Stimulated activated naive B cell treated with anti-CD40 and anti-IgM and Interleukin-4, amounts not matched to agents 10 μg/mL and 1 μg/mL and 100 μg/mL, for 72 hours (primary cell): ENCODE measurements at places on chromosomes 2 and 18.

- no peak for DNase-seq
Measured at GRCh38 chr2:24480245-24480644, 10.8 kb upstream of the NCOA1 start.

DNA sequence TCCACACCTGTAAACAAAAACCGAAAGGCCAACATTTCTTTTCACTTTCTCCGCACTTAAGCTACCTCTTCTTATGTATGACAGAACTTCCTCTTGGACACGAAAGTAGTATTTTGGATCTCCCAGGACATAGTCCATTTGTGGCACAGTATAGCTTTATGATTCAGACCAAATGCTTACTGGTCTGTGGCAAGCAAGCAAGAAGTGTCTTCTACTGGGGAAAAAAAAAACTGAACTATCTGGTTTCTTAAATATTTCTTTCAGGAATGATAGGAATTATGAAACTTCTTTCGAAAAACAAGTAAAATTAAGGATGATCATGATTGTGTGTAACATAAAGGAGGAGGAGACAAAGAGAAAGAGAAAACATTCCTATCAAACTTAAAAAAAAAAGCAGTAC lies 33.6 kb downstream of the SRBD1 start:
- DNase-seq: no peak

DNA sequence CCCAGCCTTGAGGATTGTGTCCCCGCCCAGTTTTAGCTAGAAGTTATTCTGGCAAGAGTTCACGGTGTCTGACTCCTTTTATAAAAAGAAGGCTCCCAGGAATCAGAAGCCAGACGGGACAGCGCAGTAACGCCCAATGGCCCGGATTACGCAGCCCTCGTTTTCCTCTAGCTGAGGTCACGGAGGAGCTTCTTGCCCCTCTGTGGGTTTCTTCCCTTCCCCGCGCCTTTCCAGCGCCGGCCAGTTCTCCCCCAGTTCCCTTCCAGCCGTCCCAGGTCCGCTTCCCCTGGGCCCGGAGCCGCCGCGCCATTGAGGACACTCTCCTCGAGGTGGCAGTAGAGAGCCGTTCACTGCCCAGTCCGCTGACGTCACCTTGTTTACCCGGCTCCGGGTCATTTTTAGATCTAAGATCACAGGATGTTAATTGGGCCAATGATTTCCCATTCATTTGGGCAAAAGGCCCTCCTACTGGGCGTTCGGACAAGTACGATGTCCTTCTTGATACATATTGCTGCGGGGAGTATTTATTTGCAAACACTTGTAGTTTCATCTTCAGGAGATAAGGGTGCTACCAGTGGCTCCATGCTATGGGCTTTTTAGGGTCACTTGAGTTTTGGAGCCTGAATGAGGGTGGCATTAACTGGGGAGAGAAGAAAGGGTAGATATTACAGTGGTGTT lies 81.5 kb upstream of the PPM1B start:
- DNase-seq: peak; percentile 73

DNA sequence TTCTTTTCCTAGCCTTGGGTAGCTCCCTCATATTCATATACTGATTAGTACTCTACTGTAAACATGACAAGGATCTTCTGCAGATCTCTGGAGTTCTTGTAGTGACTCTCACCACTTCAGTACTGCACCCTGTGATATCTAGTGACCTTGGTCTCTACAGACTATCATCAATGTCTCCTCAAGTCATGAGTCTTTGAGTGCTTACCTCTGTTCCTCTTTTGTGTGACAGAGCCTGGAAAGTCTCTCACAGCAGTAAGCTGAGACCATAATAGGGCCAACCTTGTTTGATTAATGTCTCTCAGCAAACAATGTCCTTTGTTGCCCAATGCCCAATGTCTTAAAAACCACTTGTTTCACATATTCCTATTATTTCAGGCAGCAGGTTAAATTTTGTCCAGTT lies 34.2 kb upstream of the BAZ2B start:
- no peak for DNase-seq

DNA sequence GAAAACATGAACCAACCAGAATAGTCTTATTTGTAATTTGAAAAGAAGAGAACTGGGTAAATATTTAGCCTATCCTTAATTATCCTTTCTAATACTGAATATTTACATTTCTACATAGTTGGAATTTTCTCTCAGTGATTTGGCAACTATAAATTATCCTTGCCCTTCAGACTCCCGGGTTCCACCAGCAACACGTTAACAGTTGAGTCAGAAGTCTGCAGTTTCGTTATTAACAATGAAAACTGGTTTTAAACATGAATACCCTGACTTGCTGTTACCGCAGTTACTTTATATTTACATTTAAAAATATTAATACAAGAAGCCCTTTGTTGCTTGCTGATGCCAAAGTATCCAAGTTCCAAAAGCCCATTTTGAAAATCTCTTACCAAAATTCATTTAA lies 673.0 kb downstream of the ARHGAP15 start:
- no peak for DNase-seq

DNA sequence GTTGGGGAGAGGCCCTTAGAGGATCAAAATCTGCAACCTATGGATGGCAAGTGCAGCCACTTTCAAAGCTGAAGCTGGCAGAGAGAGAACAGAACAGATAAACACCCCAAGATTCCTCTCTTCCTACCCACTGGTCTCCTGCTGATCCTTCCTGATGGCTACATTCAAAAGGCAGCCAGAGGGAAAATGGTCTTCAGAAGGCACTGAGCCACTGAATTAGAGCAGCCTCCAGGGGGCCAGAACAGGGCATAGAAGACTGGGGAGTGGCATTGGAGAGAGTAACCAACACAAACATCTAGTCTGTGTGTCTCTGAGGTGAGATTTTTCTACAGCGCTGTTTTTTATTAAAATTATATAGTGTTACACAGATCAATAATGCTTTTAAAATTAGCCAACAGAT lies 432.6 kb downstream of the PARD3B start:
- DNase-seq: no peak

DNA sequence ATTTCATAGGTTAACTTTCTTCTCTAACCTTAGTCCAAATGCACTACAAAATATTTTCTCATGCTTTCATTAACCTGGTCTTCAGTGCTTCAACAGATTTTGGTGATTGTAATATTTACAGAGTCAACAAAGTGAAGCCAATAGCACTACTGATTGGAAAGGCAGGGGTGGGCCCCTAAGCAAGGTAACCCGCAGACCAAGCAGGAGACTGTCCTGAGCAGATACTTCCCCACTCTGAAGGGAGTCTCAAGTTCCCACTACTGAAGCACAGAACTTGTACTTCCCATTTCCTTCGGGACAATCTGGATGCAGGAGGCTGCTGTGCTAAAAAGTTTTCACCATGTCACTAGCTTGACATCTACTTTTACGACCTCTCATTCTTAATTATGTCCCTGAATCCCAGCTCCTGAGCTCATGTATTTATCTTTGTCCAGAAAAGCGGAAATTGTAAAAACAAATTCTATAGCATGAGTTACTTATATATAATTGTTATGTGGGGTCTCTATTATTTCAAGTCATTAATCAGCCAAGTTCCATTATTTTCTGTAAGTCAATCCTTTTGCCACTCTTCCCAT lies 311.6 kb upstream of the REV1 start:
- DNase-seq: no peak

DNA sequence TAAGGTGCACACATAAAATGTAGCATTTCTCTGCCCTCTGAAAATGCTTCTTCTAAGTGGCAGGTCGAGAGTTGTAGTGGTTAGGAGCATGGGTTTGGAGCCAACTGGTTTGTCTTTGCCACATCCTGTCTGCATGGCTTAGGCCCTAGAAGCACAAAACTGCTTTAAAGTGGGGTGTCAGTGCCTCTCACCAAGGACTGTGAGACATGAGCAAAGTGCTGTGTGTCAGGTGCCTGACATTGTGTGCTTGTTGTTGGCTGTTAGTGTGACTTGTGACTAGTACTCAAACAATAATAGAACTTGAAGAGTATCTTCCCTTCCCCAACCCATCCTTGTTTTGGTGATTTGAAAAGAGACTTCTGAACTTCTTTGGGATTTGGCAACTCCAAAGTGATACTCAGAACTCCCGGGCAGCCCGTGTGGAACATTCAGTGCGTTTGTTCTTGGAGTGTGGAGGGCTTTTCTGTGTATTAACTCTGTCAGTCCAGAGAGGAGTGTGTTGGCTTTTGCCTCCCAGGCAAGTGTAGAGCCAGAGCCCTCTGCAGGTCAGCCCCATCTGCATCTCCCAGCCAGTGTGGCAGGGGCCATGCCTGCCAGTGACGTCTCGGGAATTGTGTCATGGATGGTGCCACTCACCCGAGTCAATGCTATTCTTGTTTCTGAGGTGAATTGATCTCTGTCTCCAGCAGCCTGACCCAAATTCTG lies 5.0 kb downstream of the MGAT5 start:
- no peak for DNase-seq

DNA sequence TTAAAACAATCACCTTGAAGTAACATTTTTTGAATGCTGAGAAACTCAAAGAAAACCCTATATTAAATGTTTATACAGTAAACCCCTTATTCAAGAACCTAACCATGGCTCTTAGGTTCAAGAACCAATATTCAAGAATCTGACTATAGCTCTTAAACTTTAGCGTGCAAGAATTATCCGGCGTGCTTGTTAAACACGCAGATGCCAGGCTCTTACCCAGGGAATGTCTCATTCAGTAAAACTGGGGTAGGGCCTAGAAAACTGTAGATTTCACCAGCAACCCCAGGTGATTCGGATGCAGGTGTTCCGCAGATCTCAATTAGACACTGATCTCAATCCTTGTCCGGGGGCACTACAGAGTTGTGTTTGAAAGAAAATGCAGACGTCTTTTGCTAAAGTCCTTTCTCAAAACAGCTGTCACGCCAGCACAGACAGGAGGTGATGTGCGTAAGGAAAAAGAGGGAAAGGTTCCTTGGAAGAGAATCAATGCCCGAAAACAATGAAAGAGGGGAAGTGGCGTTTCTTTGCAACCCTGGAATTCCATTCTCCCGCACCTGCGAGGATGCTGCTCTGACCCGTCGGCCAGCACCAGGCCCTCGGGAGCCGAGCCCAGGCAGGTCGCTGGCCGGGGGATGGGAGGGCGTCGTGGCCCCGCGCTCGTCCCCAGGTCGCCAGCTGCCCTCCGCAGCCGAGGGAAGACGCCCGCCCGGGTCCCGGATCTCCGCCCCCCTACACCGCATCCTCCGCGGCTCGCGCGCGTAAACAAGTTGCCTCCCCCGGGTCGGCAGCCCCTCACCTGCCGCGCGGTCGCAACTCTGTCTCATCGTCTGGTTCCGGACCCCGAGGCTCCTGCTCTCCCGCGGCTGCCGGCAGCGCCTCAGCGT lies 851 bp downstream of the EIF2AK3 start:
- DNase-seq: peak; percentile 31

GRCh38 chr2:177204417-177204816 lies 8.2 kb upstream of the HNRNPA3 start:
- no peak for DNase-seq

DNA sequence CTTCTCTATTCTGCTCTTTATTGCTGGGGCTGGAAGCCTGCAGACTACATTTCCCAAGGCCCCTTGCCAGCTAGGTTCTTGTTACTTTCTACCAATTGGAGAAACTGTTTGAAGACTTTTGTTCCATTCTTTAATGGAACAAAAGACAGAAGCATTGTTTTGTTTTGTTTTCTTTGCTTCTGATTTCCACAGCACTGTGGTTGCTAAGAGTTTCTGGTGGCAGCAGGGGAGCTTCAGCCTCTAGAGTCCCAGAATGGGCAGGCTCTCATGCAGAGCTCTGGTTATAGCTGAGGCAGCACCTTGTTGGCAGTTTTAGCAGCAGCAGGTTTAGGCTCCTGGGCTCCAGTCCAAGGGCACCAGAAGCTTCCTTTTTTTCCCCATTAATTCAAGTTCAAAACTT lies 234.3 kb downstream of the ETAA1 start:
- DNase-seq: no peak

GRCh38 chr2:74648009-74648443 lies at the start of gene M1AP:
M1AP (minus strand) TSS chr2:74648330; CDS start chr2:74640275, 8,055 bp downstream.
- DNase-seq: no peak

DNA sequence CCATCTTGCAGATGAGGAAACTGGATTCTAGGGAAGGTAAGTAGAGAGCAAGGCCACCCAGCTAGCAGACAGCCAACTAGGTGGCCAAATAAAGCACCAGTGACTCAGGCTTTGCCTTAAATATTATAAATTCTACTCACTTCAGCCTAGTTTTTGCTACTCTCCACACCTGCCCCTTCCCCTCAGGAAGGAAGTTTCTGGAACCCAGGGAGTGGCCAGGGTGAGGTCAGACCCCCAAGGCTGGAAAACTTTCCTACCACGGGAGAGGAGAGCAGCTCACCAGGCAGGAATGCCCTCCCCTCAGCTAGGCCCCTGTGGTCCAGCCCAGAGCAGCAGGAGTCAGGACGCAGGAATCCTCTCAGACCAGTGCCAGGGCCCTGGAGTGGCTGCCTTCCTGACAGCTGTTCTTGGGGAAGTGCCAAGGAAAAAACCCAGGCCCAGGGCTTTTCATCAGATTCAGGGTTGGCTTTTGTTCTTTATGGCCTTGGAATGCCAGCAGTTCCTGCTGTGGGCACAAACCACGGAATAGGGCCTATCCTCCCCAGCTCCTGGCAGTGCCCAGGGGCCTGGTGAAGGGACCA lies 5.1 kb upstream of the PAX8 start:
- DNase-seq: no peak

GRCh38 chr2:219468410-219469185 lies 30.1 kb upstream of the GMPPA start:
- no peak for DNase-seq

GRCh38 chr2:189544318-189545042 lies 36.1 kb downstream of the SLC40A1 start:
- DNase-seq: no peak

GRCh38 chr2:219497495-219498279 lies 1.0 kb upstream of the GMPPA start:
- no peak for DNase-seq

- no peak for DNase-seq
Measured at GRCh38 chr2:109613081-109613921, 465 bp downstream of the SEPTIN10 start.

DNA sequence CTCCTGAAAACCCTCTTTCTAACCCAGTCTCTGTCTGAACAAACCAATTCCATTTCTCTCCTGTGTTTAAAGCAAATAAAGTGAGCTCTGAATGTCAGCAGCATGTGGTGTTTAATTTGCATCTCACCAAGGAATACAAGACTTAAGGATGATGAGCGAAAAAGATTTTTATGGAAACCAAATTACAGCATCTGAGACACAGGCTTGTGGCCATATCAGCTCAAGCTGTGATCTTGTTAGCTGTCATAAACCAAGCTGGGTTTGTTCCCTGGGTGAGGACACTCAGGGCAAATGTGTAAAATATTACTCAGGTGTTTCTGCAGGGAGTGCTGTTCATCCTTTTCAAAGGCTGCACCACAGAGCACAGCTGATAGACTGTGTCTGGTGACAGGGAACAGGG lies 129.3 kb upstream of the REV1 start:
- DNase-seq: no peak

DNA sequence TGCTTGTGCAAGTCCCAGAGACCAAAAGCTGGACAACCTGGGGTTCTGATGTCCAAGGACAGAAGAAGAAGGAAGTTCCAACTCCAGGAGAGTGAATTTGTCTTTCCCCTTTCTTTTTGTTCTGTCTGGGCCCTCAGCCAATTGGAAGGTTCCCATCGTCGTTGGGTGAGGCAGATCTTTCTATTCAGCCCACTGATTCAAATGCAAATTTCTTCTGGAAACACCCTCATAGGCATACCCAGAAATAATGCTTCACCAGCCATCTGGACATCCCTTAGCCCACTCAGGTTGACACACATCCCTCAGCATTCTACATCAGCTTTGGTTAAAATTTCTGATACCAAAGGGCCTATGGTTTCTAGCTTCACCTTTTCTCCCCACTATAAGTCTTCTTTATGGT lies 156.5 kb downstream of the SP3 start:
- no peak for DNase-seq
